ENCODE measurements at places on chromosomes 16 and 17.

DNA sequence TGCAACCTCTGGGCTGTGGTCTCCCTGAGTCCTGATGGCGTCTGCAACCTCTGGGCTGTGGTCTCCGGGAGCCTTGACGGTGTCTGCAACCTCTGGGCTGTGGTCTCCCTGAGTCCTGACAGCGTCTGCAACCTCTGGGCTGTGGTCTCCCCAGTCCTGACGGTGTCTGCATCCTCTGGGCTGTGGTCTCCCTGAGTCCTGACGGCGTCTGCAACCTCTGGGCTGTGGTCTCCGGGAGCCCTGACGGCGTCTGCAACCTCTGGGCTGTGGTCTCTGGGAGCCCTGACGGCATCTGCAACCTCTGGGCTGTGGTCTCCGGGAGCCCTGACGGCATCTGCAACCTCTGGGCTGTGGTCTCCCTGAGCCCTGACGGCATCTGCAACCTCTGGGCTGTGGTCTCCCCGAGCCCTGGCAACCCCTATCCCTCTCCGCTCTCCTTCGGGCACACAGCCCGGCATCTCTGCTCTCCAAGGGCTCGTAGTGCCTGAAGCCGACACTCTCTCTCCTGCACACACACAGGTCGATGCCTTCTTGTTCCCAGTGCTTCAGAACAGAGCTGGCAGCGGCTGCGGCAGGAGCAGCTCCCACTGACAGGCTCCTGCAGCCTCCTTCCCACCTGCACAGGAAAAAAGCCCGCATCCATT is 45.6 kb downstream of the METRNL start:
- DNase-seq, result no peak

DNA sequence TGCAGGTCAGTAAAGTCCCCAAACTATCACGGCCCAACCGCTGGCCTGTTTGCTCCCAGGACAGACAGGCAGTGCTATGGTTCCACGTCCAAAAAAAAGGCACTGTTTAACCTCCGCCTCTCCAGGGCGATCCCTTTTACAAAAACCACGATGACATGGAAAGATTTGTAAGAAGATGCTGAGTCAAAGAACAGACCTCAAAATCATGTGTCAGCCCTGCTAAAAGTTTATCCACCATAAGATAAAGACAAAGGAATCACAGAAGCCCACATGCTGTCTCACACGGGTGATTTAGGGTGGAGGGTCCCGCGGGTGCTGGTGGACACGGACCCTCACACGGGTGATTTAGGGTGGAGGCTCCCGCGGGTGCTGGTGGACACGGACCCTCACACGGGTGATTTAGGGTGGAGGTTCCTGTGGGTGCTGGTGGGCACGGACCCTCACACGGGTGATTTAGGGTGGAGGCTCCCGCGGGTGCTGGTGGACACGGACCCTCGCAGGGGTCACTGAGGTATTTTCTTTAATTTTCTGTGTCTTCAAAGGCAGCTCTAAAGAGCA is 117.2 kb upstream of the METRNL start:
- no peak for DNase-seq

- DNase-seq, result no peak
Measured at GRCh38 chr16:27088216-27088615, 21.5 kb downstream of the C16orf82 start.

- DNase-seq, result no peak
Measured at GRCh38 chr16:48247311-48247710, at the start of gene ABCC11. ABCC11 (minus strand) TSS chr16:48247539; CDS start chr16:48231921, 15,618 bp downstream.

GRCh38 chr16:80002261-80002660 is 401.7 kb upstream of the MAF start:
- DNase-seq, result no peak

GRCh38 chr17:48240562-48241130 is 133.1 kb downstream of the SNX11 start:
- DNase-seq, result no peak

- DNase-seq, result no peak
Measured at GRCh38 chr17:21300601-21301571, 16.4 kb downstream of the MAP2K3 start.

DNA sequence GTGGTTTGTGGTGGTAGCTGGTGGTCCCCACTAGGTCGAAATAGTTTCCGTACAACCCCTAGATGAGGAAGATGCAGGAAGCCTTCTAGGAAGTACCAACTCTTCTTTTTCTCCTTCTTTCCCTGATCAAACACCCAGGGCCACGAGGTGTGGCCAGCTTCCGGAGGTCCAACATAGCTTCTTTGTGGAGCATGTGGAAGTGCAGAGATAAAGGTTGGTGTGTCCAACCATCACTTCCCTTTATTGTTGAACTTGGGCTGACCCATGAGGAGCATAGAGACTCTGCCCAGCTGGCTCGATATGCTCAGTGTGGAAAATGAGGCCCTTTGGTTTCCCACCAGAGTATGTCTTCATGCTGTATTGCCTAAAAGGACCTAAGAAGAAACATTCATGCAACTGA is 6.3 kb upstream of the RGS9 start:
- DNase-seq, result no peak
